ENCODE measurements at places on chromosomes 16 and 17.

DNA sequence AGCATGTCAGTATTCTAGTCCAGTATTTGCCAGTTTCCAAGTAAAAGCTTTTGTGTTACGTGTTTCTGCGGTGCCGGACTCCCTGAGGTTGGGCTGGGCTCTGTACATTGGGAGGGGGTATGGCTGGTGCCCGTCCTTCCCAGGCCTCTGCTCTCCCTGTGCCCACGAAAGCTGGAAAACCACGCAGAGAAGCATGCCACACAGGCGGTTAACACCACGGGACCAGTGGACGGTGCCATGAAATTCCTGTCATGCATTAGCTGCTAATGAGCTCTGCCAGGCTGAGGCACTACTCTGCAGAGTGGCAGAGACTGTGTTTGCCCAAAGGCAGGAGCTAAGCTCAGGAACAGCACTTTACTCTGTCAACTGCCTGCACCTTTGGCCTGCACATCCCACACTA, 8.1 kb downstream of the SMIM5 start:
- no peak for DNase-seq

- DNase-seq = no peak
These were observed 85.4 kb downstream of the ITFG1 start for GRCh38 chr16:47375423-47375822.

GRCh38 chr16:87824991-87825841, 44.1 kb downstream of the SLC7A5 start:
- DNase-seq = no peak

- DNase-seq = no peak
These were observed 3.0 kb downstream of the SREBF1 start for GRCh38 chr17:17833658-17834357.

- no peak for DNase-seq
These were observed 1.8 kb downstream of the PRSS22 start for GRCh38 chr16:2856061-2856670.

DNA sequence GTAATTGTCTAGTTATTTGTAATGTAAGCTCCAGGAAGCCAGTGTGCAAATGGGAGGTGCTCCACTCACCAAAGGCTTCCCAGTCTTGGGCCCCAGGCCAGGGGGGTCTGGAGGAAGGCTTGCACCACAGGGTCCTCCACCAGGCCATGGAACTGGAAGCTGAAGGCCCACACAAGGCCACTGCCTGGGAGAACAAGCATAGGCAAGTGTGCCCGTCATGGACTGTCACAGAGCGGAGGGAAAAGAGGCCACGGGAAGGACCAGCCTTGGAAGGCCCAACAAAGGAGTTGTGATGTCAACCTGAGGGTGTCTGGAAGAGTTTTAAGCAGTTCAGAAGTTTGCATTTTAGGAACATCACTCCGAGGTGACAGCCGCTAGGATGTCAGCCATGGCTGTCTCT, 3.0 kb upstream of the SRRM2 start:
- no peak for DNase-seq

DNA sequence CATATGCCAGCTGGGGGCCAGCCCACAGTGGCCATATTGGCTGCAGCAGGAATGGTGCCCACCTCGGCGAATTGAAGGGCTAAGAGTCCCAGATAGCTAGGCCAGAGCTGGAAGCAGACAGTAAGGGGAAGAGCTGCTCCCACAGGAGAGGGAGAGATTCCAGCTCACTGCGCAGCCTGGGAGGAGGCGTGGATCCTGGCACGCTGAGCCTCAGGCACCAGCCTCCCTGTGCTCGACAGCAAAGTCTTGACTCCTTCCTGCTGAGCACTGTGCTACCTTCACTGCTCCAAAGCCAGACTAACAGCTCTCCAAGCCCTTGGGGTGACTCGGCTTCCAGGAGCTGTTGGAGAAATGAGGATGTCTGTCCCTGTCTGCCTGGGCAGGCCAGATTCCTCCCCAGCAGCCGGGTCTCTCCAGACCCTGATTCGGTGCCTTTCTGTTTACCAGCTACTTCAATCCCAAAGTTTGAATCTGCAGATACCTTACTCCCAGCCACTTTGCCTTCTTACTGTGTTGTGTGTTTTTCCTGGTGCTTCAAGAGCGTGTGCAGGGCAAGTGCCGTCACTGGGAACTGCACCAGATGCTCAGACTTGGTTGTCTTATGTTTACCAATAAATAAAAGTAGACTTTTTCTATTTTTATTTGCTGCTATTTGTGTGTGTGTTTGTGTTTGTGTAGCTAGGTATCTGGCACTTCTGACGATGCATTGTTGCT, 9.1 kb downstream of the CBX2 start:
- DNase-seq = no peak

DNA sequence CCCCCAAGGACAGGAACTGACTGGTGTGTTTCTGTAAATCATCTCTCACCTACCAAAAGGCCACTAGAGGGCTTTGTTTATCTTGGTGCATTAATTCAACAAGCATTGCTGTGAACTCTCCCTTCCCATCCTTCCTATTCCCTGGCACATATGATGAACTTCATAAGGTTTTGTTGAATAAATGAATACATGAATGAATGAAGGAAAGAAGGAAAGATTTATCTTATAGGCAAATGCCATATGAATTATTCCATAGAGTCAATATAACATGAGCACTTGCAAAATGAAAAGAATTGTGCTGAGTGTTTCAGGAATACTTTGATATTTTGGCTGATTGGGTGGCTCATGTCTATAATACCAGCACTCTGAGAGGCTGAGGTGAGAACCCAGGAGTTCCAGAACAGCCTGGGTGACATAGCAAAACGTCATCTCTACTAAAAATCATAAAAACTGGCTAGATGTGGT, 4.3 kb downstream of the SPDYE4 start:
- no peak for DNase-seq

DNA sequence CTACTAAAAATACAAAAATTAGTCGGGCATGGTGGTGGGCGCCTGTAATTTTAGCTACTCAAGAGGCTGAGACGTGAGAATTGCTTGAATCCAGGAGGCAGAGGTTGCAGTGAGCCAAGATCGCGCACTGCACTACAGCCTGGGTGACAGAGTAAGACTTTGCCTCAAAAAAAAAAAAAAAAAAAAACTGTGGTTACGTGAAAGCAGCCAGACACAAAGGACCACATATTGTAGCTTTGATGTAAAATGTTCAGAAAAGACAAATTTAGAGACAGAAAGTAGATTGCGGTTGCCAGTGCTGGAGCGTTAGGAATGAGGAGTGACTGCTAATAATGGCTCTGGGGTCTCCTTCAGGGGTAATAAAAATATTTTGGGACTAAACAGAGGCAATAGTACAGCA, 4.0 kb upstream of the MEAK7 start:
- no peak for DNase-seq

- no peak for DNase-seq
These were observed 6.7 kb upstream of the CCDC92B start for GRCh38 chr17:2755891-2756724.

DNA sequence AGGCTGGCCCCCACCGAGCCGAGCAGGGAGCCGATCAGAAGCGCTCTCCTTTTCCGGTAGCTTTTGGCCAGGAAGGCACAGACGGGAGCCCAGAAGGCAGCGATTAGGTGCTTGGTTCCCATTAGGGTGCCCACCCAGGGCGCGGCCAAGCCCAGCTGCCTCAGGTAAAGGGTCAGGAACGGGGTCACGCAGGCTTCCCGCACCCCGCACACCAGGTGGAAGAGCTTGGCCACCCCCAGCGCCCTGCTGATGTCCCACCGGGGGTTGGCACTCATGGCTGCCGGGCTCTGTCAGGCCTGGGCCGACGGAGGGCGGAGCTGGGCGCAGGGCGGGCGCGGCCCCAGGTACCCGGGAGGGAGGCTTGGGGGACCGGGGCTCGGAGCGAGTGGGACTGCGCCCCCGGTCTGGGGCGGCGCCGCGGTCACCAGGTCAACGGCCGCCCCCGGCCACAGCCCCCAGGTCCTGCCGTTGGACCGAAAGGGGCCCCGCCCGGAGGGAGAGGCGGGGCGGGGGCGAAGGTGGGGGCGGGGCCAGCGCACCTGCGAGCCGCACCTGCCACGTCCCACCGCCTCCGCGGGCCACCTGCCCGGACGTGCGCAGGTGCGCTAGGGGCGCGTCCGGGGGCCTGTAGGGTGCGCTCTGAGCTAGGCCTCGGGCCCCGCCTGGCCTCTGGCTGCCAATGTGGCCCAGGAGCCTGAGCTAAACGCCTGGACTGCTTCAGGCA, at the start of gene MFSD6L:
MFSD6L (minus strand) TSS at position 520 of the 724 bp plus-strand sequence; CDS start at position 275, 245 bp downstream.
- no peak for DNase-seq

GRCh38 chr17:82023447-82024241, 539 bp downstream of the LRRC45 start:
- DNase-seq = no peak

GRCh38 chr16:24849641-24850040, 3.9 kb downstream of the SLC5A11 start:
- DNase-seq = no peak

DNA sequence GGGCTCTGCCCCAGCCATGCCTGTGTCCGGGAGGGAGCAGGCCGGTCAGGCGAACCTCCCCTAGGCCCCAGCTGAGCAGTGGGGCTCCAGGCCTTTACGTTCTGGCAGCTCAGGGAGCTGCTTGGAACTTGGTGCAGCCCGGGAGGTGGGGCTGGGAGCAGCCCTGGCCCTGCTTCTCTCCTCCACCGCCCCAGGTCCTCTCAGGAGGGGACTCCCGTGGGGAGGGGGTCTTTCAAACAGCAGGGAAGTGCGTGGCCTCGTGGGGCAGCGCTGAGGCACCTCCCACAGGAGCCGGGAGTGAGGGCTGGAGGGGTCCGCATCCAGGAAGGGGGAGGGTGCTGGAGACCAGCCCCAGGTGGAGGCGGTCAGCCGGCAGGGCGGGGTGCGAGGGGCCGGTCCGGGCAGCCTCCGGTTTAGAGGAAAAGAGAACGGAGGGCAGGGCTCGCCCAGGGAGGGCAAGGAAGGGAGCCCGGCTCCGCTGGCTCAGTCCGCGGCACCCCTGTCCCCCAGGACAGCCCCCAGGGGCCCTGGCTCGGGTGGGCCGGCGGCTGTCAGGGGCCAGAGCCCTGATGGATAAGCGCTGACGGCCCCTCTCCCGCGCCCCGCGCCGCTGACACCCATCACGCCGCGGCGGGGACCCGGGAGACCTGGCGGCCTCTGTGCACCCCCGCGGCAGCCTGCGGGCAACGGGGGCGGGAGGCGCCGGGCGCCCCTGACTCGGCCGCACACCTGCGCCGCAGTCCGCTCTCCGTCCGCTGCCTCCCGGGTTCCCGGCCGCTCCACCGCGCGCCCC, 587 bp upstream of the PRR35 start:
- DNase-seq = no peak

GRCh38 chr17:63165400-63165799, 199.4 kb downstream of the TANC2 start:
- no peak for DNase-seq

- DNase-seq = no peak
These were observed 4.0 kb downstream of the LIMD2 start for GRCh38 chr17:63695889-63696288.

DNA sequence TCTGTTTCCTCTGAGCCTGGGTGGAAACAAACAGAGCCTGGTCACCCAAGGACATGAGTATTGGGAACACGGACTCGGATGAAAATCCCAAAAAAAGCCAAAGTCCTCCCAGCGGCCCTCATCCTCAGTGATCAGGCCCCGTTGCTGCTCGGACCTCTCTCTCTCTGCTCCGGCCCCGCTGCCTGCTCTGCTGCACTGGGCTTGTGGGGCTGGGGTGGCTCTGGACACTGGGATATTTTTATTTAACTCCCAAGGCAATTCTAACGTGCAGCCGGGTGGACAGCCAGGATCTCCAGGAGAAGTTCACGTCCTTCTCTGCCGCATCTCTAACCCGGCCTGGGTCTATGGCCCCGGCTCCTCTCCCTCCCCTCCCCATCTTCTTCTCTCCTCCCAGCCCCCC, 280.9 kb upstream of the TNRC6C start:
- DNase-seq = no peak

GRCh38 chr16:878072-878784, 77.7 kb upstream of the GNG13 start:
- DNase-seq = no peak

Data from GM12864 (cell line).